ELF-1 (cell line): ENCODE measurements at places on chromosomes 2 and 18.

DNA sequence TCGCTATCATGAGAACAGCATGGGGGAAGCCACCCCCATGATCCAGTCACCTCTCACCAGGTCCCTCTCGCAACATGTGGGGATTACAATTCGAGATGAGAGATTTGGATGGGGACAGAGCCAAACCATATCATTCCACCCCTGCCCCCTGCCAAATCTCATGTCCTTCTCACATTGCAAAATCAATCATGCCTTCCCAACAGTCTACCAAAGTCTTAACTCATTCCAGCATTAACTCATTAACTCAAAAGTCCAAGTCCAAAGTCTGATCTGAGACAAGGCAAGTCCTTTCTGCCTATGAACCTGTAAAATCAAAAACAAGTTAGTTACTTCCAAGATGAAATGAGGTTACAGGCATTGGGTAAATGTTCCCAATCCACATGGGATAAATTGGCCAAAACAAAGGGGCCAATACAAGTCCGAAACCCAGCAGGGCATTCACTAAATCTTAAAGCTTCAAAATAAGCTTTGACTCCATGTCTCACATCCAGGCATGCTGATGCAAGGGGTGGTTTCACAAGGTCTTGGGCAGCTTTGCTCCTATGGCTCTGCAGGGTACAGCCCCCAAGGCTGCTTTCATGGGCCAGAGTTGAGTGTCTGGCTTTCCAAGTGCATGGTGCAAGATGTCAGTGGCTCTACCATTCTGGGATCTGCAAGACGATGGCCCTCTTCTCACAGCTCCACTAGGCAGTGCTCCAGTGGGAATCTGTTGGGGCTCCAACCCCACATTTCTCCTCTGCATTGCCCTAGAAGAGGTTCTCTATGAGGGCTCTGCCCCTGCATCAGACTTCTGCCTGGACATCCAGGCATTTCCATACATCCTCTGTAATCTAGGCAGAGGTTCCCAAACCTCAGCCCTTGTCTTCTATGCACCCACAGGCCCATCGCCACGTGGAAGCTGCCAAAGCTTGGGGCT is 14.8 kb downstream of the TAF1B start:
- no peak for DNase-seq

DNA sequence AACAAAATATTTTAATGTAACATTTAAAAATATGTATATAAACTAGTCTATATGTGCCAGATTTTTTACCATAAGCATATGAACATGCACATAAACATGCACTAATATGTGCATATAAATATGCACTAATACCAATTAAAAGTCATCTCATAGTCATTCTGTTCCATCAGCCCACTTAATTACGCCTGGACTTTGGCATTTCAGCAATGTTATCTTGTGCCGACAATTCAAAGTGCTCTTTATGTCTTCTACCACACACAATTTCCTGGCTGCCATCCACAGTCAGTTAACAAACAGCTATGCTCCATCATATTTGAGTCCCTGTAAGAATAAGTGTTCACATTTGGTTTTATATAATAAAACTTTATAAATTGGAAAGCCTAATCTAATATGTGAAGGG is 92.6 kb upstream of the TSPYL6 start:
- no peak for DNase-seq

DNA sequence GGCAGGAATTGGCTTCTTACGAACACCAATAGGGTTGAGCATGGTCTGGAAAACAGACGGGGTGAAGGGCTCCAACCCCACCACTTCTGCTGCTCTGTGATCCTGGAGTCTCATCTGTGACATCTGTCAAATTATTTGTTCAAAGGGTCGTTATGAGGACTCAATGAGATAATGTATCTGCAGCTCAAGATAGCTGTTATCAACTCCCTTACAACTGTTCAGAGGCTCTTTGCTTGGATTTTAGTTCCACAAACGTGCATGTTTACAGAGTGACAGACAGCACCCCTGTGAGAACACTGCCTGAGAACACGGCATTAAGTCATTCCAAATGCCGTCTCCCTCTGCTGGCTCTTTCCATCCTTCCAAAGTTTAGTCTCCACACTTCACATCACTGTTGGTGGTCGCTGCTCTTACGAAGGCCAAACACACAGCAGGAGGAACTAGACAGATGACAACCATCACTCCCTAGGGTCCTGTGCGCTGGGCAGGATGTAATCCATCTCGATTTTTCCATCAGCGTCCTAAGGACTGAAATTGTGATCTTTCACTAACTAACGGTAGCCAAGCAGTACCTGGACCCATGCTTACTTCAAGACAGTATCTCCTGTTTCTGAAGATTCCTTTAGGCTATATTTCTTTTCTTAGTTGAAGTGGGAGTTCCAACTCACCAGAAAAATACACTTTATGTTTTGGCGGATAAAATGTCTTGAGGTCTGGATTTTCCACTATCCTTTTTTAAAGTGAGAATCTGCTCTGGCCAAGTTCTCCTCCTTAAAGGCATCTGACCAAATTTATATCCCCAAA is 220.3 kb downstream of the ANAPC1 start:
- DNase-seq = no peak

- peak; percentile 75 for DNase-seq
These were observed 319 bp upstream of the EN1 start for GRCh38 chr2:118847762-118848172.

GRCh38 chr2:67952066-67952465 is 110.7 kb downstream of the C1D start:
- no peak for DNase-seq

DNA sequence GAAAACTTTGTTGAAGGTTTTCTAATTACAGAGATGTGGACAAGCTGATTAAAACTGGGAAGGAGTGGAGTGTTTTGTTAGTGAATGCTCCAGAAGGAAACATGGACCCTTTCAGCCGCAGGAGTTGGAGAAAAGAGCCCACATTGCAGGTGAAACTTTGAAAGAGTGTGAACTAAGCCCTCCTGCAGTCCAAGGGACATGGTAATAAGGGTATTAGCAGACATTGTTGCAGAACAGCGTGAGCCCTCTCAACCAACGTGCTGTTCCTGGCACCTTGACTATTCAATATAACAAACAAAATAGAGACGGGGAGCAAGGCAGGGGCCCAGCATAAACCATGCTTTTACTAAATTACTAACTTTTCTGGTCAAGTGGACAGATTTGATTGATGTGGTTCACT is 122.7 kb downstream of the EPHA4 start:
- no peak for DNase-seq
